ENCODE measurements at places on chromosomes 7 and 10. TPM values are rescaled to one million over a fixed set of nuclear protein-coding genes. Genes with fewer than 3 reads are reported as not detected.

The OR2A12 gene
- not detected for total RNA-seq

The ODAD2 gene
- not detected for total RNA-seq

DNA sequence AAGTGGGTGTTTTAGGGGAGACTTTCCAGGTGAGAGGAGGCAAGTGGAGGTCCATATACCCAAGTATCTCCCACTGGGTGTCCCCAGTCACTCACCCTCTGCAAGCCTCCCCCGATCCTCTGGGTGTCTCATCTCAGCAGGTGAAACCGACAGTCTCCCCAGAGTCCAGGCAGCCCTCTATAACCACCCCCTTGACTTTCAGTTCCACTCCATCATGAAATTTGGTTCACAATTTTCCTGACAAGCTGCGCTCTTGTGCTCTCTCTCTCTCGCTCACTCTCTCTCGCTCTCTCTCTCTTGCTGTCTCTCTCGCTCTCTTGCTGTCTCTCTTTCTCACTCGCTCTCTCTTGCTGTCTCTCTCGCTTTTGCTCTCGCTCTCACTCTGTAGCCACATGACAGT is 8.1 kb upstream of the RABGEF1 start:
- no peaks in the 10 kb centered on the region for H3K36me3 ChIP-seq
- H3K27me3 ChIP-seq: no peaks in the 10 kb centered on the region
- no peaks in the 10 kb centered on the region for H3K4me1 ChIP-seq
- DNase-seq: no peak
- H3K27ac ChIP-seq: no peak overlapping the region

- no peaks in the 10 kb centered on the region for H3K27me3 ChIP-seq
- H3K27ac ChIP-seq: no peak overlapping the region
These were observed 122.2 kb downstream of the TSPAN12 start for GRCh38 chr7:120735791-120736190.

DNA sequence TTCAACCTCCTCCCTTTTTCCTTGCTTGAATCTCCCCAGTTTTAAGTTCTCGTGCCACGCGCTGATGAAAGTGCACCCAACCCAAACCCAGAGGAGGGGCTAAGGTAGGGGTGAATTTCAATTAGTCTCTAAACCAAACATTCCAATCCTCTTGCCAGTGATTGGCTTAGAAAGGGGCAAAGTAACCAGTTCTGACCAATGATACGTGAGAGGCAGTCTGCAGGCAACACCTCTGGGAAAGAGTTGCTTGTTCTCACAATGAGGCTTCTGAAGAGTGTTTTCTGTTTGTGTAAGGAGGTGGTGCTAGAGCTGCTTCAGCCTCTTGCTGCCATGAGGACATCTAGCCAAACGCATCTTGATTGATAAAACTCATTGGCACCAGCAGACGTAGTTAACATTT is 21.8 kb downstream of the SLC35G1 start:
- H3K27ac ChIP-seq: no peak overlapping the region
- no peaks in the 10 kb centered on the region for H3K27me3 ChIP-seq
- no peak for DNase-seq
- H3K4me1 ChIP-seq: peaks cover 10% of the 10 kb centered on the region
- H3K36me3 ChIP-seq: no peaks in the 10 kb centered on the region

GRCh38 chr7:34090816-34091215 is 185.5 kb downstream of the BMPER start:
- H3K27ac ChIP-seq: no peak overlapping the region
- H3K4me3 ChIP-seq: no peak overlapping the region
- DNase-seq: no peak
- no peaks in the 10 kb centered on the region for H3K27me3 ChIP-seq

GRCh38 chr7:18386607-18387006 is 108.9 kb upstream of the HDAC9 start:
- no peak for DNase-seq
- H3K4me3 ChIP-seq: no peak overlapping the region
- no peak overlapping the region for H3K27ac ChIP-seq
- no peaks in the 10 kb centered on the region for H3K4me1 ChIP-seq
- no peaks in the 10 kb centered on the region for H3K27me3 ChIP-seq

Measured in HepG2 (cell line).